SW480 (cell line): ENCODE measurements at places on chromosomes 6 and 20.

DNA sequence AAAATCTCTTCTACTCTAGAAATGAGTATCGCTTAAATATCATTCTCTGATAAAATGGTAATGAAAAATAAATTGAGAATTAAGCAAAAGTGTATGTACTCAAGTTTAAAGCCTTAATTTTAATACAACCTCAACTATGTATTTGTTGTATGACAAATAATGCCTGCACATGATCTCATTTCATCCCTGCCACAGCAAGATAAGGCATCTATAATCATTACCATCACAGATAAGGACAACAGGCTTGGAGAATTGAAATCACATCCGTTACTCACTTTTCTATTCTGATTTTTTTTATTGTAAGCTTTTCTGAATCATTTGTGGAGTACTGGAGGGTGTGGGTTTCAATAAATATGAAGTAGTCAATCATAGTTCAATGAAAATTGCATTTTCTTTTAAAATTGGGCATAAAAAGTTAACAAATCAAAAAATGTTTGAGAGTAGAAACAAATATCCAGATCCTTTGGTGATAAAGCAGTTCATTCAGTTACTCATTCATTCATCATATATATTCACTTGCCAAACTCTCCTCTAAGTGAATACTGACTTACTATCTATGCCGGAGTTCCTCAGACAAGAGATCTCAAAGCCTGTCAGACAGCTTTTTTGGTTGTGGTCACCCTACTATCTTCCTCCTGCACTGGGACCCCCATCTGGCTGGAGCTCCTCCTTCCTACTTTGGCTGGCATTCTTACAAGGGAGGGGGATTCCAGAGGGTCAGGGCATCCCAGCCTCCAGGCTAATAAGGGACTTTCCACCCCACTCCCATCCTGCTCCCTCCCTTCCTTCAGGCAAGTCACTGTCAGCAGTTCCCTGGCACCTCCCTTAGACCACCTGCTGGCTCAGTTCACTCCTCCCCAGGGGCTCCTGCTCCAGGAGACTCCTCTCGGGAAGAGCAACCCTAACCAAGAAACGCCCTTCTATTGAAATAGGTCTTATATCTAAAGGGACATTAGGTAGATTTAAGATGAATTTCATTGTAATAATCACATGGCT is 118.6 kb downstream of the OGFRL1 start:
- no peak for DNase-seq

GRCh38 chr6:12313992-12314589 is 23.9 kb downstream of the EDN1 start:
- DNase-seq = peak; percentile 18

GRCh38 chr6:122548820-122549219 is 61.4 kb upstream of the PKIB start:
- DNase-seq = no peak

DNA sequence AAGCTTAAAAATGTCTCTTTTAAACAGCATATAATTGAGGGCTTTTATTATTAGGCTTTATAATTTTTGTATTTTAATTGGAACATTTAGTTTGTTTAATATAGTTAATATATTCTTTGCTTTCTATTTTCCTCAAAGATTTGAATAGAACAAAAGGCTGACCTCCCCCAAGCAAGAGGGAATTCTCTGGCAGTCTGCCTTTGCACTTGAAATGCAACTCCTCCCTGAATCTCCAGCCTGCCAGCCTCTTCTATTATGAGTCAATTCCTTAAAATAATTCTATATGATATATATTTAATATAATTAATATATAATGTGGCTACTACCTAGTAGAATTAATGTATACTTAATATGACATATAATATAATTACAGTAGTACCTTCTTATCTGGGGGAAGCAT is 69.2 kb downstream of the PTPRA start:
- DNase-seq = no peak

GRCh38 chr6:799769-800168 is 106.8 kb upstream of the EXOC2 start:
- no peak for DNase-seq

- no peak for DNase-seq
Measured at GRCh38 chr6:44496665-44497369, 109.3 kb downstream of the CDC5L start.

GRCh38 chr6:111583986-111584385 is 21.7 kb downstream of the TRAF3IP2 start:
- DNase-seq = no peak

- DNase-seq = peak; percentile 36
Measured at GRCh38 chr6:158999154-158999665, 792 bp downstream of the RSPH3 start.

- no peak for DNase-seq
Measured at GRCh38 chr20:61514018-61514365, 261.9 kb downstream of the CDH4 start.

DNA sequence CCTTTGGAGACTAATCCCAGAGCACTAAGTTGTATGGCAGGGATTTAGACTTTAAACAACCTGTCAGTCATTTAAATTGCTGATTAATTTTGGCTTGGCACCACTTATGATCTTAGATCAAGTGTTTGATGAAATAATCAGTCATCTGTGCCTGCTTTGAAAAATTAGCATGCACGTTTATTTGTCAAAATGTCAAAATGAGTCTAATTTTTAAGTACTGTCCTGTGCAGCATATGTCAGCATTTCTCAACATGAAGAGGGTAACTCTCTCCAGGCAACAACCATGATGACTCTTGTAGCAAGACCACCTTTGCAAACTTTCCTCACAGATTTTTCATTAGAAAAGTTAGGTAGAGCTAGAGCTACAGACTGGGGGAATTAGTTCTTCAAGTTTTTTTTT is 155.7 kb upstream of the GJE1 start:
- DNase-seq = no peak

DNA sequence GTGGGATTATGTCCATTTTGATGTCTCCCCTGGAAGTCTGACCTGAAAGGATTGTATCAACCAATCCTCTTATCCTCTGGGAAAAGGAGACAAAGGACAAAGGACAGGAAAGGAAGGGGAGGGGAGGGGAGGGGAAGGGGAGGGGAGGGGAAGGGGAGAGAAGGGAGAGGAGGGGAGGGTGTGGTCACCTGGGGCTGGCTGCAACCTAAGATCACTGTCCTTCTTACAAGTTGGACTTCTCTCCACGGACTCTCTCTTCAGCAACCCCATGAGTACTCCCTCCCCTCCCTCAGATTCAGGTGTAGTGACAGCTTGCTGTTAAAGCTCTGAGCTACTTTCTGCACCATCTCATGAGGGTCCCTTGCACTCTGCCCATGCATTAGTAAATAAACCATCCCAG is 58.9 kb upstream of the KLHL31 start:
- DNase-seq = no peak

- no peak for DNase-seq
Measured at GRCh38 chr6:133432021-133432989, 191.1 kb downstream of the EYA4 start.

DNA sequence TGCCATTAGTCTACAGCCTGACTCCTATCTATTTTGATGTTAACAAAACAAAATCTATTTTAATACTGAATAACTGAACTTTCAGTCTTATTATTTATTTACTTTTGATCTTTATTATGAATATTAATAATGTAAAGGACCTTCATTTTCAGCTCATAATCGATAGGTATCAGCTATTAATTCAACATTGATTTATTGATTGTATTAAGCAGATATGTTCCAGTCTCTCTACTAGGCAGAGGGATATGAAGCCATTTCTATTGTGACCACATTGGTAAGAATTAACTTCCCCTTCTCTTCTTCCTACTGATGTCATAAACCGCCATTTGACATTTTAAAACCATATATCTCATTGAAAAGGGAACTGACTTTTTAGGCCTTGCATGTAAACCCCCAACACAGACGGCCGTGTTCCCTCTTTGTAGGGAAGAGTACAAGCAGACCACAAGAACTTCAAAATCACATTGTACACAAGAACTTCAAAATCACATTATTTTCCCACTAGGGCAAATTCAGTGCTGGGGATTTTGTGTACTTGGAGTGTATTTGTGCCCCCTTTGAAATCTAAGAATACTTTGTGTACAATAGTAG is 69.5 kb upstream of the FABP7 start:
- DNase-seq = no peak

- DNase-seq = no peak
Measured at GRCh38 chr20:41524980-41525613, 93.1 kb downstream of the CHD6 start.

- no peak for DNase-seq
Measured at GRCh38 chr6:34315780-34316179, 67.0 kb upstream of the SMIM29 start.

- DNase-seq = no peak
Measured at GRCh38 chr6:10586302-10586701, 65.2 kb downstream of the GCNT2 start.

- DNase-seq = no peak
Measured at GRCh38 chr6:6565069-6565468, 23.5 kb upstream of the LY86 start.

DNA sequence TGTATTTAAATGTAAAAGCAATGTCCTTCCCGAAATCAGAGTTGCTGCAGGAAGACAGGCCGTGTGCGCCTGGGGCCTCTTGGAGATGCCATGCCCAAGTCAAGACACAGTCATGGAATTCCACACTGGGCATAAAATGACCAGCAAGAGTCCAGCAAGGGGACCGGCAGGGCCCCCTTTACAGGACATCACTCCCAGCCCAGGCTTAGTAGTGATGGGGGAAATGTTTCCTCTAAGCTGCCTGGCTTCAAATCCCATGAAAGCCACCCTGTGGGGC is 1.9 kb upstream of the PPP1R3G start:
- DNase-seq = no peak

GRCh38 chr6:29905286-29905685 is 37.0 kb upstream of the HLA-A start:
- no peak for DNase-seq

GRCh38 chr6:42066156-42066675 is 15.9 kb downstream of the TAF8 start:
- DNase-seq = no peak

DNA sequence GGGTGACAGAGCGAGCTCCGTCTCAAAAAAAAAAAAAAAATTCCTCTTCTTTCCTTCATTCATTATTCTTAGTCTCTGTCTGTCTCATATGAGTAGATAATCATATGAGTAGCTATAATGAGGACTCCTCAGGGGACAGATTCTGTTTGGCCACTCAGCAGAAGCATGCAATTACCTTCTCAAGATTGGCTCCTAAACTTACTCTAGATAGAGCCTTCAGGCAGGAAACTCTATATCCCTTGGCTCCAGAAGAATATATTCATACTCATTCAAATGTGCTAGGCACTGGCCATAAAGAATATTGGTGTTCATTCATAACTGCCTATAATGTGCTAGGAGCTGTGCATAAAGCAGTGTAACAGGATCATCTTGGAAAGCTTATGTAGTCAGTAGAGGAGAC is 2.2 kb upstream of the ACAT2 start:
- no peak for DNase-seq

DNA sequence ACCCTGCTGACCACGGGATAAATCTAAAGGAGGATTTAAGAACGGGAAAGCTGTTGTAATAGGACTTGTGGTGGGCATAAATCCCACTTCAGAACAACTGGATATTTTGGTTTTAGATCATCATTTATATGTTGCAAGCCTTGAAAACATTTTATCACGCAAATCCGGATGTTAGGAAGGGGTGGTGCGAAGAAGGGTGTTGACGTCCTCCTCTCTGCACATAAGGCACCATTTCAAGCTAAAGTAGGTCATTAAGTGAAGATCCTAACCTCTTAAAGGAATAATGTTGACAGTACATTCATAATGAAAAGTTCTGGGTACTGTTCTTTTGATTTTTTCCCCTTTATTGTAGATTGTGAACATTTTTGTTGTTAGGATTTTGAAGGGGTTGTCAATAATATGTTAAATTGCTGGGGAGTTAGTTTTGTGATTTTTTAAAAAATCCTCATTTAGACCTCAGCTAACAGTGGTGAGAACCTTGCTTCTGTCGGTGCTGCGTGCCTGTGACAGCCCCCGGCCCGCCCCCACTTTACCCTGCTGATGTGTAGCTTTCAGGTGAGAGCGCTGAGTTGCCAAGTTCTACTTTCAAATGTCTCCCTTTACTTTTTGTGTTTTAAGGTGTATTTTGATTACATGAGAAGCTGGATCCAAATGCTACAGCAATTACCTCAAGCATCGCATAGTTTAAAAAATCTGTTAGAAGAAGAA is 88.8 kb downstream of the MAP3K4 start:
- no peak for DNase-seq

- no peak for DNase-seq
Measured at GRCh38 chr6:47028835-47029360, 13.2 kb downstream of the ADGRF1 start.

DNA sequence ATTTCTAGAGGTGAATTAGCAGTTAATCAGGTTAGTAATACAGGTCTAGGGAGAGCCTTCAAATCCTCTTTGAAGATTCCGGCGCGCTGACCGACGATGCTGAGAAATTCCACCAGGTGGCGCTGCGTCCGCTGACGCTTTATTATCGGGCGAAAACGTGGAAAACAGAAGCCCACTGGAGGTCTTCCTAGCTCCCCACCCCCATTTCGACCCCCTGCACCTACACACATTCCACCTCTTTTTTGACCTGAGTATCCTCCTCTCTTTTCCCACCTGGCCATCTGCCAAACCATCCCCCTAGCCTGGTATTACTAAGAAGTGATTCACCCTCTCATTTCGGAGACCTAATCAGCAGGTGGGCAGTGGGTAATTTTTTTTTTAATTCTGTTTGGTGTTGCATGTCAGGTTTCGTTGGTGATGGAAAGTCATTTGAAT is 65.4 kb upstream of the RIN2 start:
- DNase-seq = peak; percentile 46

- peak; percentile 99 for DNase-seq
Measured at GRCh38 chr20:63835021-63835858, 4.2 kb upstream of the ZBTB46 start.

GRCh38 chr6:97557355-97557754 is 274.3 kb upstream of the MMS22L start:
- DNase-seq = no peak

GRCh38 chr6:148027201-148027600 is 315.4 kb upstream of the SASH1 start:
- DNase-seq = no peak

DNA sequence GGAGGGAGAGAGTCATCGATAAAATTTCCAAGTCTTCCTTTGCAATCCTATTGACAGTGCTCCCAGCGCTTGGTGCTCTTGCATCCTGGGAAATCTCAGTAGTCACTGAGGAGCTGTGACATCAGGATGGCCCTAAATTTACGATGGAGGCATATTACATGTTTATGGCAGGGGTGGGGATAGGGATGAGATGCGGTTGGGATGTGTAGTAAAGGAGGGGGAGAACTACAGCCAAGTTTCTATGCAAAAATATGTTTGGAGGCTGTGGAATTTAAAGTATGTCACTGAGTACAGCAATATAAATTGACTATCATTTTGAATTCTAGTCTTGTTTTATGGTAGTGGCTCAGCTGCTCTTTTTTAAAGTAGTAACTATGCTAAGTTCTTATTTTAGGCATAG is 544.9 kb downstream of the PKHD1 start:
- no peak for DNase-seq
